Activated naive CD4-positive, alpha-beta T cell treated with anti-CD3 and anti-CD28 coated beads, Interleukin-2, amount 10 ng/mL, durations not matched to agents 7 days and 5 days (primary cell): ENCODE measurements at places on chromosomes 12 and 14.

- DNase-seq: peak; percentile 83
Measured at GRCh38 chr14:69151458-69152180, 1.3 kb downstream of the DCAF5 start.

DNA sequence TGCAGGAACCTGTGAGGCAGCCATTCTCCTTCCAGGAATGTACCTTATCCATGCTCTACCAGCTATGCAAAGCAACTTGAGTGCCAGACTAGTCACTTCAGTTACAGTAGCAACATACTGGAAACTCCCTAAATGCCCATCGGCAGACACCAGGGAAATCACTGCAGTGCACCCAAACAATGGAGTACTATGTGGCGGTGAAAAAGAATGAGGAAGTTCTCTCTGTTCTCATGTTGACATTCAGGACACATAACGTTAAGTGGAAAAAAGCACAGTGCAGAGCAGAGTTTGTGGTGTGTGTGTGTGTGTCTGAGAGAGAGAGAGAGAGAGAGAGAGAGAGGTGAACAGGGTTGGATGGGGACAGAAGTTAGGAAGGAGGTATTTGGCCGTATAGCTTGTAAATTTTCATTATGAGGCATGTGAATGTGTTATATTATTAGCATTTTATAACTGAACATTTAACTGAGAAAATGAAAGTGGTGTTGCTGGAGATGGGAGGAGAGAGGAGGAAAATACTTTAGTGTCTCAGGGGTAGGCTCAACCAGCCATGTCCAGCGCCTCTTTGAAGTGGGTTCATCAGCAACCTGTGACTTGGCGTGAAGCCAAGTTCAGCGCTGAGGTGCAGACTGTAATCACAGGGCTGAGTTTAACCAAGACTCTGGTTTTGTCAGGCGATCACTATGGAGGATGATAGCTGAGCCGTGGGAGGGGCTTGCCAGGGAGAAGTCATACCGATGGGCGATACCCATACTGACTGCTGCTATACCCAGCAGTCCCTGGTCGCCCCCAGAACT, 17.3 kb downstream of the TNFAIP2 start:
- DNase-seq: no peak

GRCh38 chr12:3470296-3470695, 20.7 kb upstream of the PRMT8 start:
- no peak for DNase-seq

DNA sequence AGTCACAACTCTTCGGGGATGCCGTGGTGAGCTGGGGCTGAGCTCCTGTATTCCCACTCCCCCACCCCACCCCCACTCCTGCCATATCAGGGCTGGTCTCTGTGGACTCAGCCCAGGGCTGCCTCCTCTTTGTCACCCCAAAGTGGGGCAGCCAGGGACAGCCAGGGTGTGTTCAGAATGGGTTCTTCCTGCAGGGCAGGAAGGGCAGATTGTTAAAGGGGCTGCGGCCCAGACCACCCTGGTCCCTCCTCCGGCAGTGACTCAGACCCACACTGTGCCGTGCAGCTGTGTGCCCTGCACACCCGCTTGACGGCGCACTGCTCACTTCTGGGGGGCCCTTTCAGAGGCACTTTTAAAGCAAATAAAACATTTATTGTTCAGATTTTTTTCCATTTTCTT, 9.3 kb downstream of the SLC48A1 start:
- DNase-seq: no peak

- no peak for DNase-seq
Measured at GRCh38 chr14:88668448-88669116, 105.7 kb downstream of the ZC3H14 start.

- no peak for DNase-seq
Measured at GRCh38 chr12:114976959-114977358, 293.0 kb upstream of the TBX3 start.

DNA sequence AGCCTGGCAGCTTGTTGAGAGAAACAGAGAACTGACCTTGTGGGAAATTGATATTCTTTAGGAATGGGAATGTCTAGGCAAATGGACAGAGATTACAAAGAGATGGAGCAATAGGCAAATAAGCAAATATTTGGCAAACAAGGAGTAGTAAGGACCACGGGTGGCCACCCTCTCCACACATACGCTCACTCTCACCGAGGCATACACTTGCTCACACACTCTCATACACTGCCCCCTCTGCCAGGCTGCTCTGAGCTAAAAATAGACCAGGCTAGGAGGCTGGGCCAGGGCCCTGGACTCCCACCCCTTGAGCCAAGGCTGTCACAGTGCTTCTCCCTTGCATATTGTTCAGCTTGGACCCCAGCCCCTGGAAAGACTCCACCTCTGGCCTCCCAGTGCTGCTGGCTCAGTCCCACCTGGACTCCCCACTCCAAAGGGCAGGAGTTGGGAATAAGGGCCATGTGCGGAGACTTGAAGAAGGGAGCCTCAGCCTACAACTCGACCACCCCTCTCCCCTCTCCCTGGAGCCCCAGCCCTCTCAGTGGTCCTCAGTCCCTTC, 1.1 kb downstream of the PPP1R1A start:
- DNase-seq: no peak

DNA sequence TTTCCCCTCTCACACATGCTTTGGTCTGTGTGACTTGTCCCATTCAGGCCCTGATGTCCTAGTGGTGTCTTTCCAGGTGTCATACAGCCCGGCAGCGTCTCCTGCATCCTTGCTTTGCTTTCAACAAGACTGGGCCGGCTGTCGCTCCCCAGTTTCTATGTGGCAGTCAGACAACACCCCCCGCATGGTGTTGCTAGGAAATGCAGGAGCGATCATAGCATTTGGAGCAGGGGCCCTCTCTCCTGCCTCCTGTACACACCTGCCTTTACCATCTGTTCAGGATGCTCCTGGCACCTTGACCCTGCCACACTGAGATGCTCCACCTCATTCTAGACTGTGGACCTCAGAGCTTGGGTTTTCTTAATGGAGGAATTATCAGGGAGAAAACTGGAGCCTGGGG, 29.5 kb downstream of the CACNA1C start:
- no peak for DNase-seq

DNA sequence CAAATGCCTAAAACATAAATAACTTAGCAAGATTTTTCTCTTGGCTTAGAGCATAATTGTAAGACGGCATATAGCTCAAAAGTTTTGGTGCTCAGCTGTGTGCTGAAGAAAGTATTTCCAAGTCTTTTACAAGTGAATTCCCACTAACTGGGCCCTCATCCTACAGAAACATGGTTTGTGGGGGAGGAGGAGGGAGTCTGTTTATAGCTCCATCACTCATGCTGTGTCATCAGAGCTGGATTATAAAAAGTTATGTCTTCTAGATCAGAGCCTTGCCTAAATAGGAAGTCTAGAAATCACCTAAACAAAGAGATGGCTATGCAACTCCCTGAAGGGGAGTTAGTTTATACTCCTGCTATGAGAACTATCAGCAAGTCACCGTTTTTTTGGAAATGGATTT, 65.9 kb upstream of the OTOGL start:
- DNase-seq: no peak

- no peak for DNase-seq
Measured at GRCh38 chr14:68535404-68536017, 257.4 kb downstream of the ZFP36L1 start.

DNA sequence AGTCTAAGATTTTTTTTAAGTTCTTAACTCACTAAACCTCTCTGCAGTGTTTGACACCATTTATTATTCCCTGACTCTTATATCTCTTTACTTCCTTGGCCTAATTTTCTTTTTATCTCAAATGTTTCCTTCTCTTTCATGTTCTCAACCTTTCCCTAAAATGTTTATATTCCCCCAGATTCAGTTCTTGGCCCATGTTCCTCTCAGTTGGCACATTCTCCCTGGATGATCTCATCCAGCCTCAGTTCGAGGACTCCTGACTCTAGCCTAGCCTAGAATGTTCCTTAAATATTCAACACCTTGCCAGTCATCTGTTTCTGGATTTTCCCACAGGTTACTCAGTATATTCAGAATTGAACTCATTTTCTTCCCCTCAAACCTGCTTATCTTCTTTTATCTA, 81.3 kb downstream of the SCN8A start:
- DNase-seq: no peak

GRCh38 chr12:95626854-95627253, 75.6 kb upstream of the USP44 start:
- DNase-seq: no peak

- DNase-seq: no peak
Measured at GRCh38 chr14:40280652-40281051, 848.4 kb upstream of the FBXO33 start.

- DNase-seq: no peak
Measured at GRCh38 chr14:38079268-38079667, 128.4 kb upstream of the SSTR1 start.

GRCh38 chr12:129103231-129103630, 250.0 kb downstream of the GLT1D1 start:
- no peak for DNase-seq

- DNase-seq: peak; percentile 62
Measured at GRCh38 chr14:97709552-97709951, 912.4 kb downstream of the VRK1 start.

DNA sequence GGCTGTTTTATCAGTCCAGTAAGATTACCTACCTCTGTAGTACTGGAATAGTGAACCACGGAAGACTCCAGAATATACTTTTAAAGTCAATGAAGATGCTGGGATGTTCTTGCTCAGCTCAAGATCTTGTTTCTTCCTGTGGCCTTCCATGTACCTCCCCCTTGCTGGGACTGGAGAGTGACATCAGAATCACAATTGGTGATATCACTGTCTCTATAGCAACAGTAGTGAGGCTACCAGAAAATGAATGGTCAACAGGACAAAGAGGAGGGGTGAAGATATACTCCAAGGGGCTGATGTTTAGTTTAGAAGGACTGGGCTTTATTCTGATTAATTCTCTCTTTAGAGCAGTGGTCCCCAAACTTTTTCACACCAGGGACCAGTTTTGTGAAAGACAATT, 3.8 kb downstream of the AKAP3 start:
- DNase-seq: no peak

GRCh38 chr12:62647586-62647985, 181.0 kb downstream of the MON2 start:
- no peak for DNase-seq

DNA sequence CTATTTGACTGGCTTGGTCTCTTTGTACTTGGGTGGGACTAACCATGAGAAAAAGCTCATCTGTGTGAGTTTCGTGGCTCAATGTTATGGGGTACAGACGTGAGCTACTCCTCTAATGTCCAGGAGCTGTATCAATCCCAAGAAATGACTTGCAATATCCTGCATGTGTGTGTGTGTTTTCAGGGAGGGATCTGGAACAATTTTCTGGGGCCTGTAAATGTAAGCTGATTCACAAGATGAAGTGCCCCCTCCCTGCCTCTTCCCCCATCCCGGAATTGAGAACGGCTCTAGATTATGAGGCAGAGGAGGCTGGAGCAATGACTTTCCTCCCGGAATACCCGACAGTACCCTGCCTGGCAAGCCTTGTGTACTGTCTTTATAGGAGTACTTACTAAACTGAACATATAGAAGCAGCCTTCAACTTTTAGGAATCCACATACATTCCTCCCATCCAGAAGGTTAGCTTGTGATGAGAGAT, 53.9 kb downstream of the TMX1 start:
- no peak for DNase-seq
